ENCODE measurements at places on chromosomes 3 and 15.

GRCh38 chr3:30281526-30281925 is 324.9 kb upstream of the TGFBR2 start:
- no peak for DNase-seq

DNA sequence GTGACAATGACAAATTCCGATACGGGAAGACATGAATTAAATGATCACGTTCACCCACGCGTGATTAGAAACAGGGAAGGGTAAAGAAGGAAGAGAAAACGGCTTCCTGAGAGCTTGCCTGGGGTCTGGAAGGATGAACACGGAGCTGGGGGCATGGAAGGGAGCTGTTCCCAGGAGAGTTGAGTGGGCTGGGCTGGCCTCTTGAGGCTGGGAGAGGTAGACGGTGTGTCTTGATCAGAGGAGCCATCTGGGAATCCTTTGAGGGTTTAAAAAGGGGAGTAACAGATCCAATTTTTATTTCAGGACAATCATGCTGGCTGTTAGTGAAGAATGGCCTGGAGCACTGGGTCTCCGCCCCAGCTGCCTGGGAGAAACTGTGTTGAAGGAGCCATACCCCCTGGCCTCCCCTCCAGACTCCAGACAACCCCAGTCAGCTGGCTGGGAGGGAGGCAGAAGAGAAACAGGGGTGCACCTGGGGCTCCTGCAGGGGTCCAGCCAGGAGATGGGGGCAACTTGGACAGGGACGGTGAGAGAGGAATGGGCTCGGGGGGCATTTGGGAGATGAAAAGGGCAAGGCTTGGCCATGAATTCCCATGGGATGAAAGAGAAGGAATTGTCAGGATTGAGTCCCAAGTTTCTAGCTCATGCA is 53.6 kb upstream of the CGNL1 start:
- DNase-seq: no peak

- DNase-seq: no peak
Observed at GRCh38 chr3:17967953-17968607, 225.6 kb upstream of the TBC1D5 start.

DNA sequence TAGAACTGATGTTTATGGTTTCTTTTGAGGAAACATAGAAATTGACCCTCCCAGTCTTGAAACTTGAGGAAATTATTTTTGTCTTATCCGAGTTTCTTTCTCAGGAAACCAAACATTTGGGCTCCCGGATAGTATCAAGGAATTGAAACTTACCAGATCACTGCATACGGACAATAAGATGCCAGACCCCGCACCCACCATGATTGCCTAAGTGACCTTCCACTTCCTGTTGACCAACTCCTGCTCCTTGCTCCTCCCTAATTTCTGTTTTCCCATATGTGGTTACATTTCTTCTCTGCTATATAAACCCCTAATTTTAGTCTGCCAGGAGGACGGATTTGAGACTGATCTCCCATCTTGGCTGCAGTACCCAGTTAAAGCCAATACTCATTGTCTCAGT is 118.4 kb upstream of the TPRG1 start:
- no peak for DNase-seq

GRCh38 chr3:50195501-50196252 is 4.3 kb downstream of the GNAT1 start:
- DNase-seq: no peak

GRCh38 chr15:57440167-57440566 is 63.9 kb downstream of the CGNL1 start:
- no peak for DNase-seq

DNA sequence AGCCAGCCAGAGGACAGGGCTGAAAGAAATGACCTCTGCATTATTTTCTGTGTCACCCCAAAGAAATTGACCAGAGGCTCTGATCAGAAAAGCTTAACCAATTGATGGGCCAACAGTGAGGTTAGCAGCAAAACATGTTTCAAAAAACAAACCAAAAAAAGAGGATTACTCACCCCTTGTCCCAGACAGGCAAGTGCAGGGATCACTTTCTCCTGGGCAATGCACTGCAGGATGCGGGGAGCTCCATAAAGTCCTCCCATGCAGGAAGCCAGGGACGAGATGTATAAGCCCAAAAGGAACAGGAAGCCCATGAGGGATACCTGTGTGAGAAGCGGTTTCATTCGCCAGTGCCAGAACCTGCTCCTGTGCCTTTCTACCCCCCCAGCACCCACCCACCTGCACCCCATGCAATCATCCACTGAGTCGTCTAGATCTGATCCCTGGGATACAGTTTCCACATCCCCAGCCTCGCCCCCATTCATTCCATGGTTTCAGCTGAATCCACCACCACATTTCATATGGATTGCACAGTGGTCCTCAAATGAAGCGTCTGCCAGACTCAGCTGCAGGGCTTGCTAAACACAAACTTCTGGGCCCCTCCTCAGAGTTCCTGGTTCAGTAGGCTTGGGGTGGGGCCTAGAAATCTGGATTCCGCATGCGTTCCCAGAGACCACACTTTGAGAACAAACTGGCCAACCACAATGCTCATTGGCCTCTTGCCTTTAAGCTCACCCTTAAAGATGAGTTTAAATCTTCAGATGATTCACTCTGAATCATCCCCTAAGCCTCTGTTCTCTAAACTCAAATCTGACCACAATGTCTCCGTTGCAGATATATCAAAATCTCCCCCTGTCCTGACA is 54.4 kb upstream of the HEG1 start:
- DNase-seq: no peak

- DNase-seq: no peak
Observed at GRCh38 chr3:15207836-15208504, 1.9 kb downstream of the CAPN7 start.

- DNase-seq: no peak
Observed at GRCh38 chr3:15180042-15180611, 25.9 kb upstream of the CAPN7 start.

- no peak for DNase-seq
Observed at GRCh38 chr15:31291048-31291578, 35.5 kb upstream of the KLF13 start.

GRCh38 chr3:191246630-191247029 is 47.6 kb downstream of the OSTN start:
- DNase-seq: no peak

GRCh38 chr3:104909721-104910120 is 457.0 kb upstream of the ALCAM start:
- no peak for DNase-seq
